Mesothelial cell of epicardium (in vitro differentiated cells): ENCODE measurements at places on chromosomes 7 and 10. TPM values are rescaled to one million over a fixed set of nuclear protein-coding genes. Genes with fewer than 3 reads are reported as not detected.

Gene DPYSL4
- total RNA-seq = 13.1 to 18.6 TPM (median 14.4 TPM) in 3 replicates

Gene CACNA2D1
- 14.7 to 15.7 TPM (median 14.7 TPM) in 3 replicates for total RNA-seq

Gene LLCFC1
- total RNA-seq = not detected in 3 replicates

Gene PNLIP
- not detected in 3 replicates for total RNA-seq

Gene VAX1
- 0.09 TPM in 1 of 3 replicates, not detected in the others for total RNA-seq

Gene PRKCQ
- 2.3 to 2.4 TPM (median 2.3 TPM) in 3 replicates for total RNA-seq

Gene FEZF1
- total RNA-seq = not detected in 3 replicates

Gene TAC1
- total RNA-seq = 0.36 to 0.63 TPM in 2 of 3 replicates, not detected in the other

Gene SPDYE2
- 0.13 TPM in 1 of 3 replicates, not detected in the others for total RNA-seq

Gene TUBAL3
- 0.11 to 0.22 TPM in 2 of 3 replicates, not detected in the other for total RNA-seq

DNA sequence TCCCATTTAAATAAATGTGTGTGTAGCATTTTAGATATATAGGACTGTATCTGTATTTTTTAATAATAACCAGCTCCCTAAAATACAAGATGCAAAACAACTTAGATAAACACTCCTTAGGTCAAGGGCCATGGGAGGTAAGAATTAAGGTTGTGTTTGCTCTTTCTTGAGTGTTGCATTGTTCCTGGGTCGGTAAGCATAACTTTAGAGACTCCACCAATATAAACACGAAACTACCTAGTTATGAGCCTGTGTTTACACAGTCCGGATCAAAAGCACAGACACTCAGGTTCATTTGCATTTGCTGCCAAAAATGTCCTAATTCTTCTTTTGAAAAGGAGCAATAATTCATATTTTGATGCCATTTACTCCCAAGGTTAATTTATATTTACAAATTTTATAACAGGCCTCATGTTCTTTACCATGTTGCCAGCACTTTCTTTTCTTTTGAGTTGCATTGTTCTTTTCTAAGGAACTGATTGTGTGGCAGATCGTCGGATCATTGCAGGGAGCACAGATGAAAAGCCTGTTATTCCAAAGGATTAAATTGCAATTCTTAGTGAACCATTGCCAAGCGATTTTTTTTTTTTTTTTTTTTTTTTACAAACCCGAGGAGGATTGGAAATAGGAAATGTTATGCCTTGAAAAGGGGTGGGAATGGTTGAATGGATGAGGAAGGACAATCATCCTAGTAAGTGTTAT, 45.8 kb upstream of the GLCCI1 start:
- no peak for DNase-seq

- no peak for DNase-seq
Observed at GRCh38 chr10:42112331-42113157, 525.8 kb downstream of the ZNF33B start.

- no peak for DNase-seq
Observed at GRCh38 chr7:20327055-20327454, 3.6 kb upstream of the ITGB8 start.

DNA sequence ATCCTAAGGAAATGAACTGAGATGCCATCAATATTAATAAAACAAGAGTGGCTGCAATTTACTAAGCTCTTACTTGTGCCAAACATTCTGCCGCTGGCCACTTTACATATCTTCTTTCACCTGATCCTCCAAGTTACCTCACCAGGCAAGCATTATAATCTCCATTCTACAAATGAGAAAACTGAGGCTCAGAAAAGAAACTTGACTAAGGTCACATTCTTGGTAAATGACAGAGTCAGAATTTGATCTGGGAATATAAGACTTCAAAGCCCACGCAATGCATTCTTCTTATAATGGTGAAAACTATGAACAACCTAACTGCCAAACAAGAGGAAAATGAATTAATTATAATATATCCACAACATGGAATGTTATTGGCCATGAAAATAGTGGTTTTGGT, 46.1 kb upstream of the SMNDC1 start:
- no peak for DNase-seq

DNA sequence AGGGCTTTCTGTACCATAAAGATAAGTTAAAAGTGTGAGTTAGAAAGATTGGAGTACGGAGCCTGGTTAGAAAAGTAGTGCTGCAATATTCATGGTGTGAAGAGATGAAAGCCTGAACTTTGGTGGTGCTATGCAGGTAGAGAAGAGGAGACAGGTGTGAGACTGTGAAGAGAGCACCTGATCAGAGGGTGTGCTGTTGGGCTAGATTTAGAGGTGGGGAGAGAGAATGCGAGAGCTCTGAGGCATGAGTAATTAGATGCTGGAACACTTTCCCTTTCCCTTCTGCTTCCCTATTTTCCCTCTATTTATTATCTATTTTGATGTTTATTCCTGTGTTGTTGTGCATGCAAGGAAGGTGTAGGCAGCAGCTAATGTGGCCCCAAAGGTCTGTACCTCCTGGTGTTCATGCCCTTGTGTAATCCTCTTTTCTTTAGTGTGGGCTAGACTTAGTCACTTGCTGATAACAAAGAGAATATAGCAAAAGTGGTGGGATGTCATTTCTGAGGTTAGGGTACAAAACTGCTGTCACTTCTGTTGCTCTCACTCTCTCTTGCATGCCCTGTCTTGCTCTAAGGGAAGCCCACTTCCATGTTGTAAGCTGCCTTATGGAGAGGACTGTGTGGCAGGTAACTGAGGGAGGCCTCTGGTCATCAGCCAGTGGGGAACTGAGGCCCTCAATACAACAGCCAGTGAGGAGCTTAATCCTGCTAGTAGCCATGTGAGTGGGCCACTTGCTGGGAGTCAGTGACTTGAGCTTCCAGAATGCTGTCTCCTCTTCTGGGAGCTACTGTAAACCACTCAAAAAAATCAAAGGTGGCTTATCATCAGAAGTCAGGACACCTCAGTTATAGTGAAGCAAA, 2.6 kb upstream of the ATXN7L1 start:
- no peak for DNase-seq

GRCh38 chr10:70558871-70559810, 43.4 kb downstream of the PRF1 start:
- DNase-seq = no peak

DNA sequence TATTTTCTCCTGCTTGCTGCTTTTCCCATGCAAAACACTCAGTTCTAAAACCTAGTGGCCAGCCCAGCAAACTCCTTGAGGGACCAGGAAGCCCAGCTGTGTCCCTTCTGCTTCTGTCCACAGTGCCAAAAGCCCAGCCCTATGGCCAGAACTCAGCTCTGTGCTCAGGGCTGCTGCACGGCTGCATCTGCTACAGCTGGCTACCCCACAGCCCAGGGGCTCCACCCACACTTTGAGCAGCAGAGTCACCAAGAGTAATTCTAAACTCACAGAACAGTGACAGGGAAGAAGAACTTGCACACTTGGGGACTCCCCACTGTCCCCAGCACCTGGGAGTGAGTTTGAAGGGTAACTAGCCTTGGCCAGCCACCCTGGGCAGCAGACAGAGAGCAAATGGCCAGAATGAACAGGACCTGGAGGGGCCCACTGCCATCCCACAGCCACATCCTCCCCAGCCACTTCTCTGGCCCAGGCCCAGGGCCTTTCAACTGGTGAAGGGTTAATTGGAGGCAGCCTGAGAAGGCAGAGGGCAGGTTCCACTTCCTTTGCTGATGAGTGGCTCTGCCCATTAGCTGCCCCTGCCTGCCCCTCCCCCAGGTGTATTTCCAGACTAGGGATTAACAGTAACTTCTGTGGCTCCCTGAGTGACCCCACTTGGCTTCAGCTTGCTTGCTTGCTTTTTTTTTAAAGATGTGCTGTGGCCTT, 28.1 kb upstream of the TRIM8 start:
- no peak for DNase-seq

- DNase-seq = no peak
Observed at GRCh38 chr7:93960986-93961385, 39.5 kb downstream of the GNG11 start.

DNA sequence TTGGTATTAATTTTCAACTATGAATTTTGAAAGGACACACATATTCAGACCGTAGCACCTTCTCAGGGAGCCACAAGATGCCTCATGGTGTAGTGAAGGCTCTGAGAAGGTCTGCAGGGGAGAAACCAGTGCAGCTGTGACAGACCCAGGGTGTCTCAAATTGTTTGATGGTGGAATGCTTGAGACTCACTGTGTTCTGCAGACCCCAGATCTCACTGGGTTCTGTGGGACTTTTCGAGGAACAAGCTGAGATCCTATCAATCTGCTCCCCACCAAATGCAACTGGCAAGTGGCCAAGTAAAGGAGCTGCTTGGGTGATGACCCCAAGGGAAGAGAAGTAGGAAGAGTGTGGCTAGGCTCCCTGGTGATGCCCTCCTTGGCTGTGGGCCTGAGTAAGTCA, 130.5 kb upstream of the UNC5B start:
- no peak for DNase-seq

DNA sequence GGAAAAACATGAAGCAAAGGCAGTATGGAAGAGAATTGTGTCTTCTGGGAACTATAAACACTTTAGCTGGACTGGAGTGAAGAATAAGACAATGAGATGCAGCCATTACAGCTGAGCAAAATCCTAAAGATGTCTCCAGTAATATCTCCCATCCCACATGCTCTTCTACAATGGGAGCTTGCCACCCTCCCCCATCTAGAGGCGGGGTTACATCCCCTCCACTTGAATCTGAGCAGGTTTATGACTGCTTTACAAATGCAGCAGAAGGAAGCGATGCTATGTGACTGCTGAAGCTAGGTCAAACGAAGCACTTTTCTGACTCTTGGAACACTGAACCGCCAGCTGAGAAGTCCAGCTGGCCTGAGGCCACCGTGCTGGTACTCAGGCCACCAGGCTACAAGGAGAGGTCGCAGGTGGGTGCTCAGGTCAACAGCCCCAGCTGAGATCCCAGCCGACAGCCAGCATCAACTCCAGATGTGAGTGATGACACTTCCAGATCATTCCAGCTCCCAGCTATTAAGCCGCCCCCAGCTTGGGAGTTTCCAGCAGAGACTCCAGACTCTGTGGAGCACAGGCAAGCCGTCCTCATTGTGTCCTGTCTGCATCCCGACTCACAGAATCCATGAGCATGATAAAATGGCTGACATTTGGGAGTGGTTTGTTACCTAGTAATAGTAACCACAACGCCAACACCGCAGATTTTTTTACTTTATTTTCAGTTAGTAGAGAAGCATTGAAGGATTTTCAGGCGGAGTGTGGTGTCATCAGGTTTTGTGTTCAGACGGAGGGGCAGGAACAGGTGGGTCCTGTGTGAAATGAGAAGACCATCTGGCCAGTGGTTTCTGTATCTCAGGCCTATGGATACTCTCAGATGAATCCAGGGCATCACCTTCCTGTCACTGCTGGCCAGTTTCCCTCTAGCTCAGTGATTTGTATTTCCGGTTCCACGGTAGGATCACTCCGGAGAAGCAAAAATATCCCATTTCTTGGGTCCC, 89.3 kb downstream of the NPY start:
- no peak for DNase-seq

DNA sequence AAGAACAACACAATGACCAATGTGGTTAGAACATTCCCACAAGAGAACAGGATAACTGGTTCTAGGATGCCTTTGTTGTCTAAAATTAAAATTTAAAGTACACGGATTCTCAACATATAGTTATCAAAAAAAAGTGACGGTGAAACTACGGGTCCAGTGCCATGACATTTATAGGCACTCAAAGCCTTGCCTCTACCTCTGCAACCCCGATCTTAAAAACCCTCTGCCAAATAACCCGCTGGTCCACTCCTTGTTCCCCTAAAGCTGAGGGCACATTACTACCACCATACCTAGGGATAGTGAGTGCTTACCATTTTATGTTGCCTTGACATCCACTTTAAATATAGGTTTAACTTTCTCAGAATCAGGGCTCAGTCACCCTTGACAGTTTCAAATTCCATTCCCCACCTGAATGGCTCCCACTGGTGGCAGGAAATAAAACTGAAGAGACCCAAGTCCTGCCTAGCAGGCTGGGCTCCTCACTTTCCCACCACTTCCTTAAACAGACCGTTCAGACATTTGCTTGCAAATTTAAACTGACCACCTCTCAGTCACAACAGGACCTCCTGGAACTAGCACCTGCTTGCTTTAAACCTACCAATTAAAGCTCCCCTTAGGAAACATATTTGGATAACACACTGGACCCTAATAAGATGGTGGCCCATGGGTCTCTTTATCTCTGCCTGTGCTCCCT, 169.9 kb upstream of the ASAH2 start:
- no peak for DNase-seq

- no peak for DNase-seq
Observed at GRCh38 chr10:69086001-69086509, 1.8 kb upstream of the SRGN start.

DNA sequence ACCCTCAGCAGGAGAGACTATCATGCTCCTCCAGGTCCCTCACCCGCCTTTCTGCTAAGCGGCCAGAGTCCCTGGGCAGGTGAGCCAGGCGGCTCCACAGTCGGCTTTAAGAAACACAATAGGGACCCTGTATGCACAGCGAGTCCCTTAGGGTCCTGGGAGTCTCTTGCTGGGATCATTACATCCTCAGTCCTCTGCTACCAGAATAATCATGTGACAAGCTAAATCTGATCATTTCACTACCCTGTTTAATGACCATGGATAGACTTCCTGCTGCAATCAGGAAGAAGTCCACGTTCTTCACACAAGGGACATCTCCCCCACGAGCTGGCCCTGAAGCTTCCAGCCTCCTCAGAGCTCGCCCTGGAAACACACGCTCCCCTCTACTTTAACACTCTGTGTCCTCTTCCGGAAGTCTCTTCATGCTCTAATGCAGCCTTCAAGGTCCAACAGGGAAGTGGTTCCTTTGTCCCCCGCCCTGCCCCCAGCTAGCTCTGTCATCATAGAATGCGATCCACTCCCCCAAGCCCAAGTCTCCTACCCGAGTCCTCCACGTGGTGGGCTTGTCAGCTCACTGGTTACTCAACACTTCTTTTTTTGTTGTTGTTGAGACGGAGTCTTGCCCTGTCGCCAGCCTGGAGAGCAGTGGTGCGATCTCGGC, 101.5 kb downstream of the RNF216 start:
- no peak for DNase-seq

- DNase-seq = no peak
Observed at GRCh38 chr7:3089493-3089892, 45.8 kb upstream of the CARD11 start.

DNA sequence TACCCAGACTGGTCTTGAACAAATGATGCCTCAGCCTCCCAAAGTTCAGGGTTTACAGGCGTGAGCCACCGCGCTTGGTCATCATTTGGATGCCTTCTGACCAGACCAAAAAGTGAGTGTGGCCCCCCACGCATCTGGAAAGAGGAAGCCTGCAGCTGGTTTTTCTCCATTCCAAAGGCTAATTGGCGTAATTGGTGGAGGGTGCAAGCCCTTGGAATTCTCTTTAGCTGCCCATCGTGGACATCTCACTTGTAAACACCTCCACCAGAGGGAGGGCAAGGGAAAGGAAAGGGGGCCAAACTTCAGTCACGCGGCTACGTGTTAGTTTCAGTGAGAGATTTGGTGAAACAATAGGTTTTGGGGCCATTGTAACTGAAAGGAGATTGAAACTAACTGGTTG, 4.1 kb upstream of the ARHGAP21 start:
- no peak for DNase-seq

GRCh38 chr7:3431306-3431705, 130.3 kb downstream of the SDK1 start:
- no peak for DNase-seq

GRCh38 chr7:8121243-8121642, 140.7 kb downstream of the ICA1 start:
- no peak for DNase-seq

GRCh38 chr7:108289852-108290251, 159.7 kb upstream of the LAMB4 start:
- DNase-seq = no peak
